ENCODE measurements at places on chromosomes 7 and 10. TPM values are rescaled to one million over a fixed set of nuclear protein-coding genes. Genes with fewer than 3 reads are reported as not detected.

CAMK2G gene
- polyA plus RNA-seq = 3.0 TPM

TAX1BP1 gene
- 85.3 TPM for polyA plus RNA-seq

FIGNL1 gene
- polyA plus RNA-seq = 2.4 TPM

GRCh38 chr10:88207121-88207546 is 343.7 kb downstream of the PTEN start:
- no peaks in the 10 kb centered on the region for H3K4me1 ChIP-seq
- H3K36me3 ChIP-seq = no peaks in the 10 kb centered on the region
- H3K27ac ChIP-seq = no peak overlapping the region
- DNase-seq = no peak
- H3K4me3 ChIP-seq = no peak overlapping the region

- H3K4me3 ChIP-seq = no peak overlapping the region
- no peaks in the 10 kb centered on the region for H3K36me3 ChIP-seq
- no peak for DNase-seq
- H3K4me1 ChIP-seq = no peaks in the 10 kb centered on the region
Observed at GRCh38 chr7:155884225-155885166, 72.2 kb upstream of the SHH start.

DNA sequence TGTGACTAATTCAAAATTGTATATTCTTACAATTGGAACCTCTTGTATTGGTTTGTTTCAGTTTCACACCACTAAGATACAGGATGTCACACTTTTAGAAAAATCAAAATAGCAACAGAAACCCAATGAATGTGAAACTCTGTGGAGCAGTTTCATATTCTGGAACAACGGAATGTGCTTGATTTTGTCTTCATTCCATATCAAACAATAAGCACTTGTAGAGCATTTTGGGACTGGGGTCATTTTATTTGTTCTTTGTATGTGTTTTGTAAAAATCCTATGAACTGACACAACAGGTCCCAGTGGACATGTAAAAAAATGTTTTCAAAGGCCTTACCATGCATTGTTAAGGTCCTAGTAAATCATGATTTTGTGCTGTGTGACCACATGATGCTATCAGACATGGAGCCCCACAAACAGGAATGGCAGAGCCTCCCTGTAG is 123.1 kb downstream of the DKK1 start:
- H3K4me3 ChIP-seq = no peak overlapping the region
- no peaks in the 10 kb centered on the region for H3K27me3 ChIP-seq
- no peaks in the 10 kb centered on the region for H3K36me3 ChIP-seq
- no peaks in the 10 kb centered on the region for H3K4me1 ChIP-seq

DNA sequence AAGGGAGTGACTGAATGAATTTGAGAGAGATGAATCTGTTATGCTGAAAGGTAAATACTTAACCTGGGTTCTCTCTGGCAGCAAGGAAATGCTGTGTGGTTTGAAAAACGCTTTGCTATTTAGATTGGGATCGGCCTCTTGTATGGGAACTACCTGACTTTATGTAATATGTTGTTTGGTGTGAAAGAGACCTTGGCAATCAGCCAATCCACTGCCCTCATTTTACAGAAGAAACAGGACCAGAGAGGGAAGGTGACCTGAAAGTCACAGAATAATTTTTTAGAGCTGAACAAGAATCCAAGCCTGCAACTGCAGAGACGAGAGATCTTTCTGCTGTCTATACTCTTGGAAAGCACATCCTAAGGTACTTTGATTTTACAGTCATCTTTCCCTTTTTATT is 1.0 kb downstream of the BUD31 start:
- H3K4me1 ChIP-seq = peaks cover 25% of the 10 kb centered on the region
- no peak for DNase-seq
- peak overlapping the region; percentile 93 for H3K4me3 ChIP-seq
- H3K27ac ChIP-seq = peak overlapping the region; percentile 97

GRCh38 chr10:93062514-93063143 is 2.0 kb downstream of the CYP26C1 start:
- peaks cover 24% of the 10 kb centered on the region for H3K36me3 ChIP-seq
- H3K27ac ChIP-seq = no peak overlapping the region
- peaks cover 8% of the 10 kb centered on the region for H3K4me1 ChIP-seq
- peak; percentile 23 for DNase-seq

GRCh38 chr7:95322854-95323253 is 1.5 kb downstream of the PON1 start:
- no peak overlapping the region for H3K27ac ChIP-seq
- H3K36me3 ChIP-seq = no peaks in the 10 kb centered on the region
- H3K4me3 ChIP-seq = no peak overlapping the region
- no peaks in the 10 kb centered on the region for H3K27me3 ChIP-seq
- DNase-seq = no peak

- peak overlapping the region; percentile 67 for H3K27ac ChIP-seq
- no peak for DNase-seq
- H3K4me1 ChIP-seq = peaks cover 12% of the 10 kb centered on the region
- H3K36me3 ChIP-seq = peaks cover 10% of the 10 kb centered on the region
- H3K27me3 ChIP-seq = no peaks in the 10 kb centered on the region
Observed at GRCh38 chr10:129467359-129468064, 471 bp downstream of the MGMT start.

GRCh38 chr10:60235001-60235400 is 154.7 kb downstream of the ANK3 start:
- H3K36me3 ChIP-seq = no peaks in the 10 kb centered on the region
- H3K27me3 ChIP-seq = no peaks in the 10 kb centered on the region
- H3K4me1 ChIP-seq = peaks cover 28% of the 10 kb centered on the region
- no peak for DNase-seq

DNA sequence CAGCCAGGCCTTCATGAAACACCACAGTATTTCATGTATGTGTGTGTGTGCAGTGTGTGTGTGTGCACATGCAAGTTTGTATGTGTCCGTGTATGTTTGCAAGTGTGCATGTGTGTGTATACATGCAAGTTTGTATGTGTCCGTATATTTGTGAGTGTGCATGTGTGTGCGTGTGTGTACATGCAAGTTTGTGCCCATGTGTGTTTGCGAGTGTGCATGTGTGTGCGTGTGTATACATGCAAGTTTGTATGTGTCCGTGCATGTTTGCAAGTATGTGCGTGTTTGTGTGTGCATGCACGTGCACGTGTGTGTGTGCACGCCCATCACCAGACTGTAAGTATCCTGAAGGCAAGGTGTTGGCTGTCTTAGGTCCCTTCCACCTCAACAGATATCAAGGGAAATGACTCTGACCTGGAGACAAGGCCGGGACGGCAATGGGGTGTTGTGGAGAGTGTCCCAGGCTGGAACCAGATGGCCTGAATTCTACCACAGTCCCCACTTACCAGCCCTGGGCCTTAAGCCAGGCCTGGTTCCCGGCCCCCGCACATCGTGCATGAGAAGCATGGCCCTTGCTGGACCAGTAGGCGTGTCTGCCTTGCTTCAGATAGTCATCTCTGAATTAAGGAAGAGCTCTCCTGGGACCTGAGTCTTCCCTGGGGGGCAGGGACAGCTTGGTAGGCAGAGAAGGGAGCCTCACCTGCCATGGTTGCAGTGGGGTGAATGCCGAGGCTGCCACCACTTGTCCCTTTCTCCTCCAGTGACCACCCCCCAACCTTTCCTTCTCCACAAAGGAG is 140.0 kb downstream of the GRK5 start:
- no peak overlapping the region for H3K4me3 ChIP-seq
- H3K36me3 ChIP-seq = peaks cover 6% of the 10 kb centered on the region
- no peak overlapping the region for H3K27ac ChIP-seq
- H3K27me3 ChIP-seq = no peaks in the 10 kb centered on the region

DNA sequence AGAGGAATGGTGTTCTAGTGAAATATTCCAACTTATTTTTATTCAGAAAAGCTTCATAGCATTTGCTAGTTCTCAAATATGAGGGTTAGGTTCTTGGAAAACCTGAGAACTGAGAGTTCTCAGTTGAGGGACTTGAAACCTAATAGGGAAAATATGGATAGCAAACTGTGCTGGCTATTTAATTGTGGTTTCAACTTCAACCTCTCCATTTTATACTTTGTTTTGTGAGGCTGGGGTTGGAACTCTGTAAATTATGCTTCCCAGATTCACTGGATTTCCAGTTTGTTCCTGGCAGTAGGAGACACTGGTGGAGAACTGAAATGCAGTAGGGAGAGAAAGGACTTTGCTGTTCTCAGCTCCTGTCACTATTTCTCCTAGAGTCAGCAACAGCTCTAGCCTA is 52.7 kb downstream of the CDK14 start:
- H3K27me3 ChIP-seq = no peaks in the 10 kb centered on the region
- no peak for DNase-seq
- no peak overlapping the region for H3K4me3 ChIP-seq
- H3K27ac ChIP-seq = no peak overlapping the region

DNA sequence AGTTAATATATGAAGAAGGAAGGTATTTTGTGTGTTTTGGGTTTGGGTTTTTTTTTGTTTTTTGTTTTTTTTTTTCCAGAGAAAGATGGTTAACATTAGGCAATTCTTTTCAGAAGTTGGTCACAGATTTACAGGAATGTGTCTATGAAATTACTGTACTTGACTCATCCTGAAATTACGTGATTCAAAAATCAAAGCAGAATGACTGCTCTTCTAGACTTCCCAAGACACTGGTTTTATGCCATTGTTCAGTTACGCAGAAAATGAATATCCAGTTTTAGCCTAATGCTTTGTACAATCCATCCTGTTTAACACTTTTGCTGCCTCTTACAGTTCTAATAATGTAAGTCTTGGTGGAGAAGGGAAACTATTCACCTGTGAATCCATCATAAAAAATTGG is 39.7 kb upstream of the CELF2 start:
- H3K36me3 ChIP-seq = no peaks in the 10 kb centered on the region
- no peak for DNase-seq
- no peaks in the 10 kb centered on the region for H3K27me3 ChIP-seq
- H3K4me3 ChIP-seq = no peak overlapping the region
- H3K4me1 ChIP-seq = no peaks in the 10 kb centered on the region

GRCh38 chr7:26792576-26792975 is 71.8 kb downstream of the SKAP2 start:
- no peak overlapping the region for H3K27ac ChIP-seq
- H3K36me3 ChIP-seq = peaks cover 22% of the 10 kb centered on the region
- H3K4me3 ChIP-seq = no peak overlapping the region
- no peaks in the 10 kb centered on the region for H3K27me3 ChIP-seq

DNA sequence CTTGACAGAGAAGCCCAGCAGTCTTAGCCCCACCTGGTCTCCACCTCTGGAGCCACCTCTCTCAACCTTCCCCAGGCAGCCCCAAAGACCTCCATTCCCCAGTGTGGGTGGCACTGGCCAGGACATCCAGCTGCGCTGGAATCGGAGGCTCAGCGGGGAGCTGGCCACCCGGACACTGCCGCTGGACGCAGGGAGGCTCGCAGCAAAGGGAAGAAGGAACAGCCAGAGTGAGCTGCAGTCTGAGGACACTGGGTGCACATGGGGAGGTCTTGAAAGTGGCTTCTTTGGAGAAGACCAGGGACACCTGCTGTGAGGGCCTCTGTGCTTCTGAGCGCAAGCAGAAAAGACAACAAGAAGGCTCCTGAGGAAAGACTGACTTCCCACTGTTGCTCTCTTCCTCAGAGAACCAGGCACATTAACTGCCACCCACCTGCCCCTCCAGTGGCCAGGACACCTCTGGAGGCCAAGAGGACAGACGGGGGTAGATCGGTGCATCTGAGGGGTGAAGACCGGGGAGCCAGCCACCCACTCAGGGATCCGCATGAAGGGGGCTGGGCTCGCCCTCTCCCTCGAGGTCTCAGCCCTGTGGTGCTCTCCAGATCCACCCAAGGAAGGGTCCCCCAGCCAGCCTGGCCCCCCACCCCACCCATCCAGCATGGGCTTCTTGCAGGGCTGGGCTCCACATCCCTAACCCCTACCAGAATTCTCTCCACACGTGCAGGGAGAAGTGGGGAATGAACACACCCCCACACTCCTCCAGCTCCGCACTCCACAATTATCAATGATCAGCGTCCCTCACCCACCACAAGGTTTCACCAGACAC is 1.8 kb downstream of the CAMK2B start:
- peaks cover 6% of the 10 kb centered on the region for H3K27me3 ChIP-seq
- H3K4me3 ChIP-seq = no peak overlapping the region
- H3K4me1 ChIP-seq = no peaks in the 10 kb centered on the region
- no peak for DNase-seq
- no peaks in the 10 kb centered on the region for H3K36me3 ChIP-seq

DNA sequence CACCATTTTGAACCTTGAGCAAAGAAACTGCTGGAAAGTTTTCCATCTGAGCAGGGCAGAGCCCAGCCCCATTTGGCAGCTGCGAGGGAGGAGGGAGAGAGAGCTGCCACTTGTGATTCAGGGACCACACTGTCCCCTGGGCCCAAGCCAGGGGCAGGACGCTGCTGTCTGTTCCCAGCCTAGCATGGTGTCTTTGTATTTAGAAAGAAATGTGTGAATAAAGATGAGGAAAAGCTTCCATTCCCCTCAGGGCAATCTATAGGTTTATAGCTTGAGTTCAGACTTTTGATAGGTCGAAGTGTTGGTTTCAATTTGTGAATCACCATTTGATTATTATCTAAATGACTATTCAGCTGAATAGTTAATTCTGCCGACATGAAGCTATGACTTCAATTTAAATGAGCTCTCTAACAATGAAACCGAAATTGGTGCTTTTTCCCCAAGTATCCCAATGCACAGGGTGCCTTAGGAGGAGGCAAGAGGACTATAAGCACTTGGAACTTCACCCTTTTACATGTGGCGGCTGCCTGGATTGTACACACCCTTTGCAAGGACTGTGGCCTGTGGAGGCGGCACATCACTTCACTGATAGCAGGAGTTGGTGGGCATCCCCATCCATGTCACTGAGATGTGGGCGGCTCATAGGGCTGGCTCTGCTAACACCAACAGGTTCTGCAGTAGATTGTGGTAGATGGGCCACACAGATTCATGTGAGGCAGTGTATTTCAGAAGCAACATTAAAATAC is 223.5 kb downstream of the CCDC3 start:
- H3K36me3 ChIP-seq = no peaks in the 10 kb centered on the region
- no peak overlapping the region for H3K4me3 ChIP-seq
- H3K27ac ChIP-seq = no peak overlapping the region
- H3K27me3 ChIP-seq = no peaks in the 10 kb centered on the region
- no peaks in the 10 kb centered on the region for H3K4me1 ChIP-seq

DNA sequence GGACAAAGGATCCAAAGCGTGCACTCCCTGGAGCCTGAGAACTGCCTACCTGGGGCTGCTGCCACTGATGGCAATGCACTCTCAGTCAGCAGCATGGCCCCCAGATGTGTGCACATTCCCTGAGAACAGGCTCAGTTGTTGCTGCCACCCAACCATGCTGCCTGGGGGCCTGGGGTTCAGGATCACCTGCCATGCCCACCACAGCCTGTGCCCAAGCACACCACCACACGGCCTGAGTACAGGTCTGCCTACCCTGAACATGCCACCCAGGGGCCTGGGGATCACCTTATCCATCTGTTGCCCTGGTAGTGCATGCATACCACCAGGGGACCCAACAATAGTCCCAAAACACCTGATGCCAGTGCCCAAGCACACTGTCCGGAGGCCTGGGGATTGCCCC is 1174.5 kb downstream of the SORCS1 start:
- H3K27ac ChIP-seq = no peak overlapping the region
- no peak for DNase-seq
- no peaks in the 10 kb centered on the region for H3K27me3 ChIP-seq
- no peak overlapping the region for H3K4me3 ChIP-seq
- no peaks in the 10 kb centered on the region for H3K36me3 ChIP-seq

Measured in CD14-positive monocyte (primary cell).